ENCODE measurements at places on chromosomes 11 and 22. TPM values are rescaled to one million over a fixed set of nuclear protein-coding genes. Genes with fewer than 3 reads are reported as not detected.

RCN1 gene
- 60.4 TPM for total RNA-seq

RASSF10 gene
- 0.53 TPM for total RNA-seq

UPK3A gene
- not detected for total RNA-seq

FGF3 gene
- not detected for total RNA-seq

GRCh38 chr11:111923351-111923788 is 4.7 kb downstream of the C11orf52 start:
- no peaks in the 10 kb centered on the region for H3K27me3 ChIP-seq
- H3K27ac ChIP-seq = peak overlapping the region; percentile 95
- peaks cover 36% of the 10 kb centered on the region for H3K4me1 ChIP-seq
- no peaks in the 10 kb centered on the region for H3K36me3 ChIP-seq
- no peak for DNase-seq

DNA sequence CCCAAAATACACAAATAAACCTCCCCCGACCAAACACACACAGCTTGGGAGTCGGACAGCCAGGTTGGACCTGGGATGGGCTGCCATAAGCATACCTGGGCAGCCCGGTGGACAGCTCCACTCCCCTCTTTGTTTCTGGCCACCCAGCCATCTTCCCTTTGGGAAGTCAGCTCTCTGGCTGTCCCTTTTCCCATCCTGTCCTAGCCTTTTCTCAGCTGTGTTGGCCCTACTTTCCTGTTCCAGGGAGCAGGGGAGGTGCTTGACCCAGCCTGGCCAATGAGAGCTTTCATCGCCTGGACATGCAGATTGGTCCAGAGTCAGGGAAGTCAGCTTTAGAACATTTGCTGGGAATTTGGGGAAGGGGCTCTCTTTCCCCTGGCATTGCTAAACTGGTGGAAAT is 68.7 kb upstream of the NECTIN1 start:
- H3K27ac ChIP-seq = no peak overlapping the region

GRCh38 chr11:37849706-37850105 is 1251.7 kb upstream of the RAG2 start:
- no peaks in the 10 kb centered on the region for H3K27me3 ChIP-seq
- no peak overlapping the region for H3K27ac ChIP-seq
- DNase-seq = no peak
- no peaks in the 10 kb centered on the region for H3K4me1 ChIP-seq

- H3K4me1 ChIP-seq = no peaks in the 10 kb centered on the region
- peak; percentile 29 for DNase-seq
- H3K36me3 ChIP-seq = peaks cover 16% of the 10 kb centered on the region
- H3K4me3 ChIP-seq = peak overlapping the region; percentile 56
- H3K27me3 ChIP-seq = no peaks in the 10 kb centered on the region
- peak overlapping the region; percentile 86 for H3K27ac ChIP-seq
Observed at GRCh38 chr22:40345815-40346184, 500 bp upstream of the ADSL start.

DNA sequence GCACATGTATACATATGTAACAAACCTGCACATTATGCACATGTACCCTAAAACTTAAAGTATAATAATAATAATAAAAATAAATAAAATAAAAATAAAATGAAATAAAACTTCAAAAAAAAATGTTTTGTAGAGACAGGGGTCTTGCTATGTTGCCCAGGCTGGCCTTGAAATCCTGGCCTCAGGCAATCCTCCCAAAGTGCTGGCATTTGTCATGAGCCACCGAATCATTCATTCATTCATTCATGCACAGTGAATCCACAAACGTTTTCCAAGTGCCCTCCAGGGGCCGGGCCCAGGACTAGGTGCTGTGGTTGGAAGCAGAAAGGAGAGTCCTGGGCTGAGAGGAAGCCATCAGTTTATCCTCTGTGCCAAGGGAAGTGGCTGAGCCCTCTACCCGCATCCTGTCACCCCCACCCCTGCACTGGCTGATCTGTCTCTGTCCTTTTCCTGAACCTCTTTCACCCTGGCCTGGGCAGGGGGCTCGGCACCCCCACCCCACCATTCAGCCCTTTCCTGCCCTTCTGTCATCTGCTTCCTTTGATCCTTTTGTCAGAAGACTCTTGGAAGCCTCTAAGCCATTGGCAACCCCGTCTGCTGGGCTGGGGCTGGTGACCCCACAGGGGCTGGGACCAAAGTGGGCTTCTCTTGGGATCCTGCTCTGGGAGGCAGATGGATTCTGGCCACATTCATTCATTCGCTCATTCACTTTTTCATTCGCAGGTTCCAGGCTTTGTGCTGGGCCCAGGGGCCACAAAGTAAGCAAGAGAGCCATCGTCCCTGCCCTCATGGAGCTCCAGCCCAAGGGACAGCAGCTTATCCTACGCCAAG is 84.3 kb downstream of the IGLL1 start:
- H3K4me3 ChIP-seq = no peak overlapping the region
- H3K36me3 ChIP-seq = no peaks in the 10 kb centered on the region
- DNase-seq = no peak

DNA sequence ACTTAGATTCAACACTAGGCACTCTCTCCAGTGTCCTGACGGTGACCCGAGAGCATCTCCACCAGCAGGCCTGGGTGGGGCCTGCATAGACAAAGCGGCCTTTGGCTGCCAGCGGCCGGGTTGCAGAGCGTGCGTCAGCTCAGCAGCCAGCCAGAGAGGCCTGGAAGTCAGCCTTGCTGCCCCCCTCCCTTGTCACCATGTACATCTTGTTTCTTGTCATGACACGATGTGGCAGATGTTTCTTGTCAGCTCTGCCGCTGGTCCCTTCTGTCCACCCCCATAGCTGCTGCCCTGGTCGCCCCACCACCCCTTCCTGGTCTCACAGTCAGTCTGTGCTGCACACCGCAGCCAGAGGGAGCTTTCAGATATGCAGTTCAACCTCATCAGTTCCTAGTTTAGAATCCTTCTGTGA is 33.1 kb upstream of the CBX7 start:
- H3K27me3 ChIP-seq = no peaks in the 10 kb centered on the region
- DNase-seq = peak; percentile 80
- peaks cover 13% of the 10 kb centered on the region for H3K4me1 ChIP-seq

GRCh38 chr11:116653206-116653605 is 119.6 kb downstream of the BUD13 start:
- H3K4me3 ChIP-seq = no peak overlapping the region
- no peak for DNase-seq
- H3K27me3 ChIP-seq = peaks cover 8% of the 10 kb centered on the region
- no peaks in the 10 kb centered on the region for H3K4me1 ChIP-seq
- H3K27ac ChIP-seq = no peak overlapping the region

GRCh38 chr11:122852074-122852795 is 13.9 kb downstream of the CRTAM start:
- H3K27ac ChIP-seq = no peak overlapping the region
- H3K36me3 ChIP-seq = no peaks in the 10 kb centered on the region
- peaks cover 16% of the 10 kb centered on the region for H3K27me3 ChIP-seq
- no peak overlapping the region for H3K4me3 ChIP-seq

- H3K4me3 ChIP-seq = no peak overlapping the region
- DNase-seq = no peak
- H3K27me3 ChIP-seq = no peaks in the 10 kb centered on the region
Observed at GRCh38 chr11:26946257-26946716, 47.6 kb upstream of the FIBIN start.

GRCh38 chr22:48880749-48881148 is 946.9 kb downstream of the BRD1 start:
- H3K27ac ChIP-seq = no peak overlapping the region
- peaks cover 4% of the 10 kb centered on the region for H3K27me3 ChIP-seq
- H3K4me1 ChIP-seq = no peaks in the 10 kb centered on the region
- no peak for DNase-seq
- H3K36me3 ChIP-seq = no peaks in the 10 kb centered on the region
- no peak overlapping the region for H3K4me3 ChIP-seq

DNA sequence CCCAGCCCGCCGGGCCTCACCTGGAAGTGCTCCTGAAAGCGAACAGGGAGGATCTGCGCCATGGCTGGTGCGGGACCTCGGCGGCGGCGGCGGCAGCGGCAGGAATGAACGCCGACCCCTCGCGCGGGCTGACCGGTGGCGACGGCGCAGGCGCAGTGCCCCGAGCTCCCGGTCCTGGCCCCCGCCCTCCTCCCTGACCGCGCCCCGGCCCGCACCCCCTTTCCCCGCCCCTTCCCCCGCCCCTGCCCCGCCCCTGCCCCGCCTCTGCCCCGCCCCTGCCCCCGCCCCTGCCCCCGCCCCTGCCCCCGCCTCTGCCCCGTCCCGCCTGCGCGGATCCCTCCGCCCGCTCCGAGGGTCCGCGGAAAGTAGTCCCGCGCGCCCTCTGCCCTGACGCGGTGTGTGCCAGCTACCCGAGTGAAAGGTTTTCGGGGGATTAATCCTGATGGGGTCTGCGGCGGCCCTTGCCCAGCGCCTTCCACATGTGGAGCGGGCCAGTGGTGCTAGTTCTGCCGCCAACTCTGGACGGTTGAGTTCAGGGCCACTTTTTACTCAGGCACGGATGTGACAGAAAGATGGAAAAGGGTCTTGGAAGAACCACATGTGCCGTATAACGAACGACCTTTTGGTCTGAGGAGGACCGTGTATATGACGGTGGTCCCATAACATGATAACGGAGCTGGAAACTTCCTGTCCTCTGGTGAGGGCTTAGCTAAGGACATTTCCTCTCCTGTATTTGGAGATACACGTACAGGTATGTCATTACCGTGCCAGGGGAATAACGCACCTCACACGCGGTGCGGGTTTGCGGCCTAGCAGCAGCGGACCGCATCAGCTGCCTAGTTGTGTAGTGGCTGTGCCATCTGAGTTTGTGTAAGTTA is at the start of gene CLTCL1:
CLTCL1 (minus strand) TSS at position 140 of the 878 bp plus-strand sequence; CDS start at position 62, 78 bp downstream.
- H3K27ac ChIP-seq = peak within 1 kb of the TSS; percentile 88
- peaks cover 19% of the 10 kb centered on the region for H3K4me1 ChIP-seq
- no peaks in the 10 kb centered on the region for H3K36me3 ChIP-seq
- H3K4me3 ChIP-seq = peak within 1 kb of the TSS; percentile 96

GRCh38 chr22:36743591-36744412 is 32.1 kb downstream of the IFT27 start:
- no peak overlapping the region for H3K4me3 ChIP-seq
- DNase-seq = no peak
- H3K36me3 ChIP-seq = no peaks in the 10 kb centered on the region
- peaks cover 36% of the 10 kb centered on the region for H3K27me3 ChIP-seq
- no peaks in the 10 kb centered on the region for H3K4me1 ChIP-seq

GRCh38 chr22:42714768-42715390 is 5.8 kb downstream of the A4GALT start:
- no peaks in the 10 kb centered on the region for H3K27me3 ChIP-seq
- H3K27ac ChIP-seq = no peak overlapping the region
- H3K36me3 ChIP-seq = no peaks in the 10 kb centered on the region
- peaks cover 68% of the 10 kb centered on the region for H3K4me1 ChIP-seq

DNA sequence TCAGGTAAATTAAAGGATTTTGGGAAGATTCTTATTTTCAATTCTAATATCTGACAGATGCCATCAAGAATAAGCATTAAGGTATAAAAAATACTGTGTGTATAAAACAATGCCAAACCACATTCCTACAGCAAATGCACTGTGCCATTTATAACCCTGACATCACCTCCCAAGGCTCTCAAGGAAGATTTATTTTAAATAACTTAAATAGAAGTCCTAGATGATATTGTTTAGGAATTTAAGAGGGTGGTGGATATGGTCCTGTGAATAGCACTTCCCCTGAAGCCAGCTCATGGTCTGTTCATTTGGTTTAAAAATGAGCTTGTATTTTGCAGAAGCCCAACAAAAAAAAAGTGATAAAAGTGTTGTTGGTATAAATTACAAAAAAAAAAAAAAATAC is 32.1 kb downstream of the PPIL2 start:
- no peak for DNase-seq
- no peak overlapping the region for H3K4me3 ChIP-seq
- peaks cover 75% of the 10 kb centered on the region for H3K36me3 ChIP-seq
- H3K27ac ChIP-seq = peak overlapping the region; percentile 74

- H3K27ac ChIP-seq = no peak overlapping the region
- H3K27me3 ChIP-seq = peaks cover 57% of the 10 kb centered on the region
- no peak overlapping the region for H3K4me3 ChIP-seq
Observed at GRCh38 chr22:22955866-22956535, 68.4 kb downstream of the IGLL5 start.

DNA sequence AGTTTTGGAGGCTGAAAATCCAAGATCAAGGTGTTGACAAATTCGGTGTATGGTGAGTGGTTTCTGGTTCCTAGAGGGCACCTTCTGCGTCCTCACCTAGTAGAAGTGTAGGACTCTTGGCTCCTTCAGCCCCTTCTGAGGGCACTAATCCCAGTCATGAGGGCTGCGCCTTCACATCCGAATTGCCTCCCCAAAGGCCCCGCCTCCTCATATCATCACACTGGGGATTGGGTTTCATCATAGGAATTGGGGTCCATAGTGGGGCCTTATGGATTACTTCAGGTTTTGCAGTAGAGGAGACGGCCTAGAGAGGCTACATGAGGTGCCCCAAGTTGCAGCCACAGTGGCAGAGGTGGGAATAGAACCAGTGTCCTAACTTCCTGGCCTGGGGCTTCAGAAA is 87.1 kb downstream of the CEP164 start:
- no peaks in the 10 kb centered on the region for H3K36me3 ChIP-seq
- no peak overlapping the region for H3K27ac ChIP-seq
- H3K27me3 ChIP-seq = no peaks in the 10 kb centered on the region
- no peaks in the 10 kb centered on the region for H3K4me1 ChIP-seq
- DNase-seq = no peak

- no peaks in the 10 kb centered on the region for H3K36me3 ChIP-seq
- H3K27me3 ChIP-seq = peaks cover 31% of the 10 kb centered on the region
- H3K4me3 ChIP-seq = no peak overlapping the region
- DNase-seq = no peak
Observed at GRCh38 chr11:134365011-134365925, 33.5 kb downstream of the GLB1L2 start.
